ENCODE measurements at places on chromosomes 16 and 17.
A peak's percentile ranks its signal among the peaks of the same experiment; 100 is the strongest.

GRCh38 chr17:80474231-80474960, 2.0 kb downstream of the NPTX1 start:
- DNase-seq = no peak

- DNase-seq = peak; percentile 9
These were observed 57.3 kb downstream of the RAP1GAP2 start for GRCh38 chr17:2853283-2854142.

DNA sequence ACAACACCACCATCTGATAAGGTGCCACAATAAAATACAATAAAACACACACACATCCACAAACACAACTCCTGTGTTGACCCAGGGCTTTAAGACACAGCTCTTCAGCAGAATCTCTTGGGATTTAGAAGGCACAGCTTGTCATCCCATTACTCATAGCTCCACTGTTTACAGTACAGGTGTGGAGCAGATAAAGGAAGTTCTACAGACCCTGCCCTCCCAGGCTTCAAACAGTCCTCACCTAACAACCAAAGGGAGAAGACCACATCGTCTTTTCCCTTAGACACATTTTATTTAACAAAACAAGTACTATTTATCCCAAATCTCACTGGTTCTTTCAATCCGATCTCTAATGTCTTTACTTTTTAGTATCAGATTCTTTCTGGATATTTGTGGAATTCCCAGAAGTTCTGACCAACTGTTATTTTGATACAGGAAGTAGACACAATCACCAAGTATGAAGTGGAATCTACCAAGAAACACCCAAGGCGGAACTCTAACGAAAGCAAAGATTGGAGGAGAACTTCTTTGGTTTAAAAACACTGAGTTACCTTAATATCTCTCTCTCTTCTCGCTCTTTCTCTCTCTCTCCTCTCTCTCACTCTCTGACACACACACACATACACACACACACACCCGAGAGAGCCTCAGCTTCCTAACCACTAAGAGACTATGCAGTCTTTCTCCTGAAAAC, 46.1 kb downstream of the CYTH1 start:
- no peak for DNase-seq

DNA sequence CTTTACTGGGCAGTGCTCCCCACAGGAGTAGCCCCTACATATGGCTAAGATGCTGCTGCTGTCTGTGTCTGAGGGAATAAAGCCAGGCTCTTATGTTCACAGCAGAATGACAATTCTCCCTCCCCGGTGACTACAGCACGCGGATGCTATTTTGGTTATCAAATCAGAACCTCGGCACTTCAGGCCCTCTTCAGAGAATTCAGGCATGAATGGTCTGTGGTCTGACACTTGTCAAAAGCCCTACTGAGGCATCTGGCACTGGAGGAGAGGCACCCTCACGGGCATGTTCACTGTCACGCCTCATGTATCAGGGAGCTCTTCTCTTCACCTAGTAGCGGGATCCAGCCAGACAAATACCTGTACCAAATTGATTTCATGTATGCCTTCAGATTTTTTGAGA, 30.4 kb downstream of the KIAA0513 start:
- no peak for DNase-seq

- DNase-seq = no peak
These were observed 48.8 kb downstream of the SDK2 start for GRCh38 chr17:73595479-73595878.

DNA sequence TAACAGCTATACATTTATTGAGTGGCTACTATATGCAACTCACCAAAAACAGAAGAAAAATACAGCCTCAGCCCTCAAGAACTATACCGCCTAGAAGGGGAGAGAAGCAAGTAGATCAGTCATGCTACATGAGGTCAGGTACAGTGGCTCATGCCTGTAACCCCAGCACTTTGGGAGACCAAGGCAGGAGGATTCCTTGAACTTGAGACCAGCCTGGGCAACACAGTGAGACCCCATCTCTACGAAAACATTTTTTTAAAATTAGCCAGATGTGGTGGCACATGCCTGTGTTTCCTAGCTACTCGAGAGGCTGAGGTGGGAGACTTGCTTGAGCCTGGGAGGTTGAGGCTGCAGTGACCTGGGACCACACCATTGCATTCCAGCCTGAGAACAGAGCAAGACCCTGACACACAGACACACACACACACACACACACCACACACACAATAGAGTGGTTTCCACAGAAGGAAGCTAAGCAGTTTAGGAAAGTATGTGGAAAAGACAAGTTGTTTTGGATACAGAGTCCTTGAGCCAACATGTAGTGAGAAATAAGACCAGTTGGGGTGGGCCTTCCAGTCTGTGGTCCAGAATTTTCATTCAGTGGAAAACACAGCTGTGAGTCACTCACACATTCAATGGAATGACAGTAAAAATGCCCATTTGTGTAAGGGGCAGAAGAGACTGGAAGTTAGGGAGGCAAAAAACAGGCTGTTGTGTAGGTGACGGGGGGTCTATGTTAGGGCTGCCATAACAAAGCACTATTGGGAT, 10.7 kb upstream of the SNTB2 start:
- no peak for DNase-seq

DNA sequence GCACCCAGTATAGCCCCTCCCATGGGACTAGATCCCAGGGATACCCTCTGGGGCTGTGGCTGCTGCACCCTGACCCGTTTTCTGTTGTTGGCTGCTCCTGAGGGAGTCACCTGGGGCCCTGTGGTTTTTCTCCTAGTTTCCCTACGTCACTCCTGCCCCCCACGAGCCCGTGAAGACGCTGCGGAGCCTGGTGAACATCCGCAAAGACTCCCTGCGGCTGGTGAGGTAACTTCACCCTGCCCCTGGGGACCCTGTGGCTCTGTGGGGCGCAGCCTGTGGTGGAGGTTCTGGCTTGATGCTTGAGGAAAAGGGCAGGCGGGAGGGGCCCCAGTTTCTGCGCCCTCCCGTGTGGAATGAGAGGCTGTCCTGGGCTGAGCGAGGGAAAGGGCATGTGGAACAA, 27.2 kb downstream of the MGRN1 start:
- no peak for DNase-seq

- no peak for DNase-seq
These were observed 236.8 kb downstream of the IRX3 start for GRCh38 chr16:54049591-54050458.

- DNase-seq = no peak
These were observed 218.7 kb downstream of the RPTOR start for GRCh38 chr17:80763293-80763867.

All from stimulated activated CD4-positive, alpha-beta T cell treated with anti-CD3 and anti-CD28 coated beads, Interleukin-15, amount 100 ng/mL, for 1 hour (primary cell).